Memory B cell (primary cell): ENCODE measurements at places on chromosomes 7 and 10.
A peak's percentile ranks its signal among the peaks of the same experiment; 100 is the strongest.

DNA sequence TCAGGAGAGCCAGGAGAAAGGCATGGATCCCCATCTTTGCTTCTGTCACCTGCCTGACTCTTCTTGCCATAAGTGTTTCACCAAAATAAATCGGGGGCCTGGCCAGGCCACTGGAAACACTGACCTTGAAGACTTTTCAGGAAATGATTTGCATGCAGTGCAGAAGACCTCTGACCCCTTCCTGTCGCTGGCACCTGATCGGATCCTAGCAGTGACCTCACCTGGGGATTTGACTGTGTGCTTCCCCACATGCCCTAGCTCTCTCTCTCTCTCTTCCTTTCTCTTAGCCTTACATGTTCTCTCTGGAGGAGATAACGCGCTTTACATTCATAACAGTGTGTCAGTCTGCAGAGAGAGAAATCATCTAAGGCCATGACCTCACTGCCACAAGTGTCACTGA, 243.0 kb downstream of the PRPF18 start:
- no peak overlapping the region for H3K27ac ChIP-seq
- H3K4me3 ChIP-seq: no peak overlapping the region
- no peak for DNase-seq

- no peak overlapping the region for H3K4me3 ChIP-seq
- no peak for DNase-seq
- H3K36me3 ChIP-seq: peaks cover 9% of the 10 kb centered on the region
- H3K27me3 ChIP-seq: no peaks in the 10 kb centered on the region
- no peak overlapping the region for H3K27ac ChIP-seq
These were observed 9.4 kb upstream of the CYCS start for GRCh38 chr7:25134358-25135010.

GRCh38 chr10:29501692-29502091, 133.1 kb downstream of the SVIL start:
- DNase-seq: no peak
- H3K4me3 ChIP-seq: no peak overlapping the region
- no peaks in the 10 kb centered on the region for H3K4me1 ChIP-seq
- peaks cover 8% of the 10 kb centered on the region for H3K27me3 ChIP-seq

GRCh38 chr10:45599021-45599603, 73.5 kb downstream of the ZFAND4 start:
- H3K36me3 ChIP-seq: peaks cover 7% of the 10 kb centered on the region
- H3K27ac ChIP-seq: no peak overlapping the region
- DNase-seq: no peak
- no peak overlapping the region for H3K4me3 ChIP-seq

DNA sequence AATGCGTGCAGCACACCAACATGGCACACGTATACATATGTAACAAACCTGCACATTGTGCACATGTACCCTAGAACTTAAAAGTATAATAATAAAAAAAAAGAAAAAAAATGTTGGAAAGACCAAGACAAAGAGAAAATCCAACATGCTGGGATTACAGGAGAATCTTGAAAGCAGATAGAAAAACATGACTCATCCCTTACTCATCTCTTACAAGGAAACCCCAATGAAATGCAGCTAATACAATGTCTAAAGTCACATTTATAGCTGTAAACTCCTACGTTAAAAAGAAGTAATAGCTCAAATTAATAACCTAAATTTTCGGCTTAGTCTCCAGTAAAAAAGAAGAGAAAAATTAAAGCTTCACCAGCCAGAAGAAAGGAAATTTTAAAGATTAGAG, 47.5 kb upstream of the DGKB start:
- DNase-seq: no peak
- no peak overlapping the region for H3K4me3 ChIP-seq
- no peaks in the 10 kb centered on the region for H3K4me1 ChIP-seq
- no peaks in the 10 kb centered on the region for H3K27me3 ChIP-seq

DNA sequence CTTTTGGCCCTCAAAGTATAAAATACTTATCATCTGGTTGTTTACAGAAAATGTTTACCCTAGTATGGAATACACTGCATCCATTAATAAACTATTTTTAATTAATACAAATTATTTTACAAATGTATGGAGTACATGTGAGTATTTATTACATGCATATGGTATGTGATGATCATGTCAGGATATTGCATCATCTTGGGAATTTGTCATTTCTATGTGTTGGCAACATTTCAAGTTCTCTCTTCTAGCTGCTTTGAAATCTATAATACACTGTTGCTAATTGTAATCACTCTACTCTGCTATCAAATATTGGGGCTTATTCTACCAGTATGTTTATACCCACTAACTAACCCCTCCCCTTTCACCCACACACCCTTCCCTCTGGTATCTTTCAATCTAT, 103.9 kb upstream of the THSD7A start:
- no peaks in the 10 kb centered on the region for H3K4me1 ChIP-seq
- no peaks in the 10 kb centered on the region for H3K36me3 ChIP-seq
- H3K27me3 ChIP-seq: no peaks in the 10 kb centered on the region
- no peak for DNase-seq
- no peak overlapping the region for H3K27ac ChIP-seq

DNA sequence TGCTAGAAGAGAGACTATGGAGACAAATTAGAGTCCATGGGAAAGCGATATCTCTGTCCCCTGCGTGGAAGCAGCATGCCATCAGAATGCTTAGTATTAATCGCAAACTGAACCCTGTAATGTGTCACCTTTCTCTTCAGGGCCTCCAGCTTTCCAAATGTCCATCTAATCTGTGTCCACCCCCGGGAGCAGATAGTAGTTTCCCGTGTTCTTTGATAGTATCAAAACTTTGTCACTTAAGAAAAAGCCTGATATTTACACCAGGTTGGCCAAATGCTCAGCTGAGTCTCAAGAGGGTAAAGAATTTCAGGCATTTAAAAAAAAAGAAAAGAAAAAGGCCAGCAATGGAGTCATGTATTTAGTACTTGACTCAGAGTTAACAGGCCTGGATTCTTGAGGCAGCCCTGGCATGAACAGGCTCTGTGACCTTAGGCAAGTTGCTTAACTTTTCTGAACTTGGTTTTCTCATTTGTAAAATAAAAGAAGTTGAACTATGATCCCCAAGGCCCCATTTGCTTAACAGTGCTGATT, 10.4 kb upstream of the GSAP start:
- peak overlapping the region; percentile 75 for H3K27ac ChIP-seq
- no peaks in the 10 kb centered on the region for H3K27me3 ChIP-seq
- no peak for DNase-seq
- H3K4me1 ChIP-seq: peaks cover 21% of the 10 kb centered on the region

DNA sequence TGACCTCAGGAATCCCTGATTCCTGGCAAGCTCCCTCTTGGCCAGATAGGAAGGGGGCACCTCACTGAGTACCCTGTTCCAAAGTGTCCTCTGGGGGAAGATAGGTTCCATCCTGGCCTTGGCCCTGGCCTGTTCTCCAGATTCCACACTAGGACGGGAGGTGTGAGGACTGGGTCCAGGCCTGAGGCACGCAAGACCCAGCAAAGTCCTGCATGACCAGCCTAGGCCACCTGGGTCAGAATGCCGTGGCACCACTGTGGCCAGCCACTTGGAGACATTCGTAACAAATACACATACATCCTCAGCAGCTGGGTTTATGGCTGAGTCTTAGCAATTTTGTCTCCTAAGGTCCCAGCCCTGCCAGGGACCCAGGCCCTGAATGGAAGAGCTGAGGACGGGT, 23.3 kb upstream of the TLX1 start:
- no peak overlapping the region for H3K27ac ChIP-seq
- DNase-seq: no peak
- no peaks in the 10 kb centered on the region for H3K36me3 ChIP-seq
- no peaks in the 10 kb centered on the region for H3K4me1 ChIP-seq
- H3K27me3 ChIP-seq: peaks cover 25% of the 10 kb centered on the region

GRCh38 chr10:111082102-111082975, 5.5 kb downstream of the ADRA2A start:
- no peak for DNase-seq
- H3K27me3 ChIP-seq: peaks cover 13% of the 10 kb centered on the region
- peaks cover 2% of the 10 kb centered on the region for H3K36me3 ChIP-seq
- no peak overlapping the region for H3K4me3 ChIP-seq
- no peaks in the 10 kb centered on the region for H3K4me1 ChIP-seq

DNA sequence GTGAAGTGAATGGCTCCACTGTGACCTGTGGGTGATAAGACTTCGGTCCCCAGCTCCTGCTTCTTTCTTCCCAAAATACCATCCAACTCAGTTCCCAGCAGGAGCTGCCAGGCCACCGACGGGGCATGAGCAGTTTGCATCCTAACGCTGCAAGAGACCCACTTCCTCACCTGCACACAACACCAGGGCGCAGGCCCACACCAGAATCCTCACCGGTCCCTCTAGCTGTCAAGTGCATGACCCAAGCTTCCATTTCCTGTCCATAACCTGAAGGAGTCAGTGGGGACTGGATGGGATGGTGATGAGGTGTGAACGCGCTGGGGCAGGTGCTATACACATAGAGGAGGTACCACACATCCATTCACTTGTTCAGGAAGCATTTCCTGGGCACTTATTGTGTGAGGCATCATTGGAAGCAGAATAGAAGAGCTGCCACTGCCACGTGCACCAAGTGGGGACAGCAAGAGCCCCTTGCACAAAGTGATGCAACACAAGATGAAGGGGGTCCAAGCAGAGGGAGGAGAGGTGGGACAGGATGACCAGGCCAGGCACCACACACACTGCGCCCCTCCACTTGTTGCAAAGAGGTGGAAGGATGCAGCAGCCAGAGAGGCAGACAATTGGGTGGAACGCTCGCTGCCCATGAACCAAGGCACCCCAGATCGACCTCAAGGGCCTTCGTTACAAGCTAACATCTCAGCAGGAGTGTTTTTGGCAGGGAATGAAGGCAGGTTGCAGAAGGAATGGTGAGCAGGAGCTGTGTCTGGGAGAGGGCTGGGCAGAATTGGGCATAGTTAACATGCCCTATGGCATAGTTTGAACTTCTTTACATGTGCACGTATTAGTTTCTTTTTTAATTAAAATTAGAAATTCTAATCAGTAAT, 605.8 kb upstream of the MGMT start:
- no peaks in the 10 kb centered on the region for H3K4me1 ChIP-seq
- H3K27ac ChIP-seq: no peak overlapping the region
- H3K4me3 ChIP-seq: no peak overlapping the region
- H3K36me3 ChIP-seq: no peaks in the 10 kb centered on the region

DNA sequence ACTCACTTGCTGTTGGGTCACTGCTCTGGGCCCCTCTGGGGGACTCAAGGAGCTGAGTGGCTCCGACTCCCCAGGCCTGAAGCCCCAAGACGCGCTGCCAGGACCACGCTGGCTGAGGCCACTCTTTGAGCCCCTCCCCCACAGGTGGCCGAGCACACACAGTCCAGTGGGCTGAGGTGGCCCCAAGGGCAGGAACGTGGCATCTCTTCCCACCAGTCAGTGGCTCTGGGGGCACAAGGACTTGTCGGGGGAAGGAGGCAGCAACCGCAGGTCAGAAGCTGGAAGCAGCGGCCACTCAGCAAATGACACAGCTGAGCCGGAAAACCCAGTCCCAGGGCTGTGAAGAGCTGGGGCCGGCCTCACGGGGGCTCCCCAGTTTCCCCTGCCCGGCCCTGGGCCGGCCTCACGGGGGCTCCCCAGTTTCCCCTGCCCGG, 24.1 kb downstream of the GRIFIN start:
- no peak for DNase-seq
- H3K27me3 ChIP-seq: no peaks in the 10 kb centered on the region
- no peak overlapping the region for H3K27ac ChIP-seq
- peaks cover 8% of the 10 kb centered on the region for H3K4me1 ChIP-seq
- H3K4me3 ChIP-seq: peak overlapping the region; percentile 77
